ENCODE measurements at places on chromosomes 3 and 15.

GRCh38 chr15:47780971-47781370, 63.7 kb downstream of the SEMA6D start:
- no peak for DNase-seq

DNA sequence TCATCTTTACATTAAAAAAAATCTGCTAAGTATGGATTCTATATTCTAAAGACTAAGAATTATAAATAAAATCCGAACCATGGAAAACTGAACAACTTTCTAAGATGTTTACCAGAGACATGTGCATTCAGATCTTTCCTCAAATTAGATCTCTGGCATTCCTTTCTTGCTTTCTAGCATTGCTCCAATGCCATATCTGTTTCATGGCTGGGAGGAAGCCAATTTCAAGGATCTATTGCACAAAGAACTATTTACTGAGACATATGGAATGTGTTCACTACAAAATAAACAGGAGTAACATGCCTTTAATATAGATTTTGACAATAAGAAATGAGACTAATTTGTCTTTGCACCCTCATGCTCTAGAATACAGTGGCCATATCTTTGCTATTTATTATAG, 45.1 kb upstream of the NANOGP8 start:
- DNase-seq = no peak

- peak; percentile 57 for DNase-seq
Measured at GRCh38 chr15:37134699-37135131, 34.4 kb upstream of the MEIS2 start.

DNA sequence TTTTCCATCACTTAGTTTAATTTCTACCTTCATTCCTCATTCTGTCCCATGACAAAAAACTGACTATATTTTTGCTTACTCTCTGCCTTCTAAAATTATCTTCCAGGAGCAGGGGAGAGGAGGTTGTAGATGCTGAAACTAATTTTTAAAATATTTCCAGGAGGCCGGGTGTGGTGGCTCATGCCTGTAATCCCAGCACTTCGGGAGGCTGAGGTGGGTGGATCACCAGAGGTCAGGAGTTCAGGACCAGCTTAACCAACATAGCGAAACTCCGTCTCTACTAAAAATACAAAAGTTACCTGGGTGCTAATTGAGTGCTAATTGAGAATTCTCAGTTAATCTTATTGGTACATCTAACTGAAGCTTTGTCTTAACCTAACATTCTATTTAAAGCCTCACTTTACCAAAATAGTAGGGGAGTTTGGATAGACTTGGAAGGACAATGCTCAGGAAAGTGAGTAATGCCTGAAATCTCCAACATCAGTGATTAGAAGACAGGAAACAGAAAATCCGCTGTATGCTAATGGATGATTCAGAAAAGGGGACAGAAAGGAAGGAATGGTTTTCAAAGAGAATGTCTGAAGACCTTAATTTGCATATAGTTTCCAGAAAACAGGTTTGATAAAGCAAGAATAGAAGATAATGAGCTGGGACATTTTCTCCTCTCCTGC, 336.1 kb downstream of the GBE1 start:
- DNase-seq = no peak

- DNase-seq = no peak
Measured at GRCh38 chr15:97966246-97966645, 5.7 kb downstream of the ARRDC4 start.

- no peak for DNase-seq
Measured at GRCh38 chr3:132368962-132369361, 48.3 kb upstream of the DNAJC13 start.

DNA sequence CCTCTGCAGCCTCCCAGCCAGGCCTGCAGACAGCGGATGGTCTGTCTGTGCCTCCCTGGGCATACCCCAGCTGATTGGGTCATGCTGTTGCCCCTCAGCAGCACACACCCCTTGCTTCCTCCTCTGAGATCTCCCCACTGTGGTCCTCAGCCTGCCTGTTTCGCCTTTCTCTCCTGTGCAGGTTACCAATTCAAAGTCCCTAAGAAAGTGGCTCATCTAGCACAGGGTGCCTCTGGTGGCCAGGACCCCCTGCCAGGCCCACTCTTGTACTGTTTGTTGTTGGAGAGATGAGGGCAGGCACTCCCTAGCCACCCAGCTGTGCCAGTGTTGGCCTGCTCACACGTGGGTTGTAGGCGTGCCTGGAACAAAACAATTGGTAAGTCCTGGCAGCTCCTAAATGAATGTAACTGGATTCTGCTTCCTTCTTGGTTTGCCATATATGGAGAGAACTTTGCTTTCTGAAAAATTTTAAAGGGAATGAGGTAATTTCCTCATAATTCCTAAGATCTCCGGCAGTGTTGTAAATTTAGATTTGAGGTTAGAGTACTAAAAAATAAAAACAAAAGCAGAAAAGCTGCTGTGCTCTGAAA, 213.2 kb upstream of the IL12A start:
- peak; percentile 49 for DNase-seq

DNA sequence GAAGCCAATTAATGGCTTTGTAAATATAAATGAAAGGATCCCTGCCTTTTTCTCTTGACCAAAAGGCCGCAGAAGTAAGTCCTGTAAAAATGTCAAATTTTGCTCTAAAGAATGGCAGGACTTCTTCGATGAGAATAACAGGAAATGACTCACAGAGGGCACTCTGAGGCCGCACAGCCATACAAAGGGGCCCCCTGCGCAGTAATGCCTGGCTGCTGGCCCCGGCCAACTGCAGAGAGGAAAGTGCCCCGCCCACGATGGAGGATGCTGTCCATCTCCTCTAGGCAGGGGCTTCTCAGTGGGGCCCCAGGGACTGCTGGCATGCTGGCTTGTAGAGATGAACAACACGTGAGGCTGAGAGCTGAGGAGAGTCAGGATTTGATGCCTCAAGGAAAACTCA, 18.1 kb upstream of the SCN10A start:
- DNase-seq = peak; percentile 71

DNA sequence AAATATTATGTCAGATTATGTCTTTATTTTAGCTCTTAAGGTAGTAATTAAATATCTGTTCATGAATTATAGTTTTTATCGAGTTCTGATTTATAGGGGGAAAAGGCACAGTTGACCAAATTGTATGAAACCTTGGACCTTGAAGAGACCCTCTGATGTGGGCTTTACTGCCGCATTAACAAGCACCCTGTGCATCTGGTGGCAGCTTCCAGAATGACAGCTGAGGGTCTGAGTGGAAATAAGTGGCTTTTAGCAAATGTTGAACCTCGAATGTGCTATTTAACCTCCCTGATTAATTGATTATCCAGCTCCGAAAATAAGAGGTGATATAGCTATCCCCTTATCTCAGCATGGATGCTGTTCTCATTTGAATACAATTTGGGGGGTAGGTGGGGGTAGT, 87.0 kb downstream of the TMEM108 start:
- DNase-seq = no peak

GRCh38 chr3:166799-167198, 29.8 kb upstream of the CHL1 start:
- no peak for DNase-seq

DNA sequence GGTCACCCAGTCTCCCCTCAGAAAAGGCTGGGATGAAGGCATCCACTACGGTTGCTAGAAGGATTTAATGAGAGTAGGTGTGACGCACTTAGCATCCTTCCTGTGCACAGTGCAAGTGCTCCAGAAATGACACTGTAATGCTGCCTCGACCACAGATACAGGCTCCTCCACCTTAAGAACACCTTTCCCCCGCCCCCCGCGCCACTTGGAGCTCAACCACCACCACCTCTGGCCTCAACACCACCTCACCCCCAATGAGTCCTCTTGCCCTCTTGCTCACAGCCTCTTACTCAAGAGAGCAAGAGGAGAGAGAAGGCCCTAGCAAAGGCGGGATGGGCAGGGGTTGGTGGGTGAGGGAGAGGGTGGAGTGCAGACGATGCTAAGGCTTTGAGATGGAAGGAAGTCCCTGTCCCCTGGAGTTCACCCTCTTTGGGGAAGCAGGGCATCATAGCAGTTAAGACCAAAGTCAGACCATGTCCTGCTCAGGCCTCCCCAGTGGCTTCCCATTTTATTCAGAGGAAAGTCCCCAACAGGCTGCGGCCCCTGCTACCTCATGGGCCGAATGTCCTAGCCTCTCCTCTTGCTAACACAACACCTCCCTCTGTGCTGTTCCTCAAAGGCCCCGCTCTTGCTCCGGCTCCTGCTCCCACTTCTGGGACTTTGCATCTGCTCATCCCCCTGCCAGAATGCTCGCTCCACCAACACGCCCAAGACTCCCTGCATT, 8.3 kb downstream of the STARD5 start:
- DNase-seq = no peak

GRCh38 chr3:134327594-134327975, 46.7 kb downstream of the AMOTL2 start:
- no peak for DNase-seq

- DNase-seq = no peak
Measured at GRCh38 chr3:99236576-99236975, 335.1 kb upstream of the DCBLD2 start.

- DNase-seq = no peak
Measured at GRCh38 chr15:99409560-99409959, 156.2 kb upstream of the MEF2A start.

DNA sequence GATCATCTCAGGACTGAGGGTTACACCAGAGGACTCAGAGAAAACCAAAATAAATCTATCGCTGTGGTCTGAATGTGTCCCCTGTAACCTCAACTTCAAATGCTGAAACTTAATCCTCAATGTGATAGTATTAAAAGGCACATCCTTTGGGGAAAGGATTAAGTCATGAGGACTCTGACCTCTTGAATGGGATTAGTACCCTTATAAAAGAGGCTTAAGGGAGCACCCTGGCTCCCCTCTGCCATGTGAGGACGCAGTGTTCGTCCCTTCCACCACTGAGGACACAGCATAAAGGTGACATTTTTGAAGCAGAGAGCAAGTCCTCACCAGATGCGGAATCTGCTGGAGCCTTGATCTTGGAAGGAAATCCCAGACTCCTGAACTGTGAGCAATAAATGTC, 39.5 kb downstream of the SRPRB start:
- DNase-seq = peak; percentile 13

DNA sequence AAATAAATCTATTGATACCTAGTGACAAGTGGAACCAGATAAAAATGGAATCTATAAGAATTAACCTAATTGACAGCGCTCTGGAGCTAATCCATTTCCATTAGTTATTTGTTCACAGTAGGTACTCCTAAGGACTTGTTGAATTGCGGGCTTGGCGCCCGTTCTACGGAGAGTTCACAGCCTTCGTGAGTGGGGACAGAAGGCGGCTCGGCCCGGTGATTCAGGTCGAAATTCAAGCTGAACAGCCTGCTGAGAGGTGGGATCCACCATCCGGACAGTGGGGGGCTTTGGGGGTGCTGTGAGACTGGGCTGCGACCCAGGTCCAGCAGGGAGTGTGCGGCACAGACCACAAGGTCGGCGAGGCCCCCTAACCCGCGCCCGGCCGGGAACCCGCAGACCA, 779 bp upstream of the CTNNB1 start:
- peak; percentile 27 for DNase-seq
